ENCODE measurements at places on chromosomes 5 and 9. TPM values are rescaled to one million over a fixed set of nuclear protein-coding genes. Genes with fewer than 3 reads are reported as not detected.

PCSK1 gene
- total RNA-seq = not detected

SNCAIP gene
- total RNA-seq = 0.26 TPM

NFIB gene
- total RNA-seq = 5.3 TPM

LTC4S gene
- 5.7 TPM for total RNA-seq

ANKRD20A1 gene
- total RNA-seq = 3.4 TPM

CCDC183 gene
- total RNA-seq = 23.0 TPM

VAV2 gene
- 18.4 TPM for total RNA-seq

TSSK1B gene
- total RNA-seq = not detected

SPINK7 gene
- total RNA-seq = not detected

TRIM14 gene
- 5.6 TPM for total RNA-seq

NIM1K gene
- not detected for total RNA-seq

OR1Q1 gene
- not detected for total RNA-seq

PDE6A gene
- not detected for total RNA-seq

PRKACG gene
- not detected for total RNA-seq

PPP3R2 gene
- total RNA-seq = not detected

INSL4 gene
- not detected for total RNA-seq

EXOSC3 gene
- total RNA-seq = 66.7 TPM

PTGES gene
- 0.19 TPM for total RNA-seq

GCNT4 gene
- 2.5 TPM for total RNA-seq

SLC6A7 gene
- not detected for total RNA-seq

EQTN gene
- total RNA-seq = not detected

SLC36A3 gene
- total RNA-seq = not detected

IL3 gene
- total RNA-seq = not detected

DMRT2 gene
- total RNA-seq = 0.28 TPM

ERAP2 gene
- not detected for total RNA-seq

TAF11L10 gene
- not detected for total RNA-seq

ATOX1 gene
- total RNA-seq = 113 TPM

DROSHA gene
- 115 TPM for total RNA-seq

ZNF883 gene
- total RNA-seq = 14.8 TPM

LCN2 gene
- total RNA-seq = not detected

ANGPTL2 gene
- 14.9 TPM for total RNA-seq

SPACA9 gene
- 5.4 TPM for total RNA-seq

SSNA1 gene
- 67.7 TPM for total RNA-seq

PAEP gene
- not detected for total RNA-seq

GKAP1 gene
- 14.2 TPM for total RNA-seq

TNC gene
- total RNA-seq = 135 TPM

TAF11L5 gene
- not detected for total RNA-seq

GARIN3 gene
- not detected for total RNA-seq

FAM81B gene
- 0.76 TPM for total RNA-seq

WHRN gene
- total RNA-seq = 7.0 TPM
